ENCODE measurements at places on chromosomes 16 and 17. TPM values are rescaled to one million over a fixed set of nuclear protein-coding genes. Genes with fewer than 3 reads are reported as not detected.

DNA sequence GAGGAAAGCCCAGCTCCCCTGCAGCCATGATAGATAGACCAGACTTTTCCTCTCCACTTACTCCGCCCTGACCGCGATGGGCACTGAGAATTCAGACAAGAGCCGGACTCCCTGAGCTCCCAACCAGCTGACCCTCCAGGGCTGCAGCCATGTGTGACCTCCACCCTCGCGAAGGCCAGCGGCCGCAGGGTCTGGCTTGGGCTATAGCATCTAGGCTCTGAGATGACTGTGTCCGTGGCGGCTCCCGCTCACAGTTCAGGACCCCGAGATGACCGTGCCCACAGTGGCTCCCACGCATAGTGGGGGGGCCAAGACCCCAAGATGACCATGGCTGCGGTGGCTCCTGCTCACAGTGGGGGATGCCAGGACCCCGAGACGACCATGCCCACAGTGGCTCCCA, 18.0 kb downstream of the ZFPM1 start:
- DNase-seq = no peak

GRCh38 chr16:22321340-22322001, 24.3 kb downstream of the POLR3E start:
- DNase-seq = peak; percentile 66

DNA sequence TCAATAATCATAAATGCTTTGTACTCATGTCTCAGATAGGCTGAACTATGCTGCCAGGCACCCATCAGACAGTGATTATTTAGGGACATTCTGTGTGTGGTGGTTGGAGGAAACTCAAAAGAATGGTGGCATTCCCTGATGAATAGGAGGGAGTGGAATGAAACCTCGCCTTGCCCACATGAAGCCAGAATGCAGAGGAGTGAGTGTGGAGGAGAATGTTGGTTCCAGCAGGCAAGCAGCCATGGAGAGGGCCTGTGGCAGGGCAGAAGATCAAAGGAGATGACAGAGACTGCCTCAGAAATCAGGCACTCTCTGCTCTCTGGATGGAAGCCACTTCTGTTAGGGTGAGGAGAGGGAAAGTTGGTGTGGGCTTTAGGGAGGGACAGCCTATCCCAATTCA, 22.5 kb downstream of the KCTD19 start:
- no peak for DNase-seq

- no peak for DNase-seq
Observed at GRCh38 chr16:77306075-77306474, 106.9 kb downstream of the SYCE1L start.

GRCh38 chr17:596287-596686, 118.4 kb downstream of the VPS53 start:
- peak; percentile 31 for DNase-seq

GRCh38 chr16:1182950-1183907, 30.3 kb downstream of the CACNA1H start:
- no peak for DNase-seq

DNA sequence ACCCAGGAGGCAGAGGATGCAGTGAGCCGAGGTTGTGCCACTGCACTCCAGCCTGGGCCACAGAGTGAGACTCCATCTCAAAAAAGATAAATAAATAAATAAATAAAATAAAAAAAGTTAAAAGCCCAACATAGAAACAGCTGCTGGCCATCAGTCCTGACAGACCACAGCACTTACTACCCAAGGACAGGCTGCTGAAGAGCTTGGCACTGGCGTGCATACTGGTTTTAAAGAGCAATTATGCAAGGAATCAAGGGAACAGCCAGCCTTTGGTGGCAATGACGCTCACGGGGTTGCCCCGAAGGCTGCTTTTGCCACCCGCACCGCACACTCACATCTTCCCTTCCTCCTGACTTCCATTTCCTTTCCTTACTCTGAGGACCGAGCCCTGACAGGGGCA, 4.2 kb downstream of the PLD6 start:
- DNase-seq = no peak

Gene PHOSPHO1
- total RNA-seq = not detected

Gene ENPP7
- not detected for total RNA-seq

Gene OTOP2
- total RNA-seq = under 0.01 TPM

All from bronchial epithelial cell (primary cell).